ENCODE measurements at places on chromosomes 5 and 9. TPM values are rescaled to one million over a fixed set of nuclear protein-coding genes. Genes with fewer than 3 reads are reported as not detected.
A peak's percentile ranks its signal among the peaks of the same experiment; 100 is the strongest.

DNA sequence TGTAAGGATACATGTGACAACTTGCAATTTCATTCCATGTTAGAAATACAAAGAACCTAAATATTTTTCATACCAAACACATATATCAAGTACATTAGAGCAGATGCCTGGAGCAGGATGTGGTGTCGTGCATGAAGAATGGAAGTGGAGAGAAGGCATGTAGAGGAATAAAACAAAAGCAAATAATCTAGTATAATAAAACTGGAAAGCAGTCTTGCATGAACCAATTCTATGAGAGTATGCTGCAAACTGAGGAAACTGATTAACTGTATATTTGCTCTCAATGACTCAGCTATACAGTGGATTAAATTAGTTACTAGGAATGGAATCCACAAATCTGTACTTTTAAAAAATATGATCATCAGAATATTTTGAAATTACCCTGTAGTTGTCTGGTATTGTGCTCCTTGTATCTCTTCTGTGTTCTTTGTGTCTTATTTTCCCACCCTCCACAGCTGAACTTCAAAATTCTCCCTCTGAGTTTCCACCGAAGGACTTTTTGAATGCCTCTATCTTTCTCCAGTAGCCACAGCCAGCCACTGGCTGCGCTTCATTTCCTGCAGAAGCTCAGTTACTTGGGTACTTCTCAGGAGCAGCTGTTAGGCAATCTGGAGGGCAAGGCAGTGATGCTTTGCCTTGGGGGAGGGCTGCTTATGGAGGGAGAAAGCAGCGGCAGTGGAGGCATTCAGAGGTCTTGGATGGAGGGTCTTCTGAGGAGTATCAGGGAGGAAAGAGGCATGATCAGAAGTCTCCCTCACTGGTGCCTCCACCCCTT is 608.0 kb downstream of the BRINP1 start:
- DNase-seq: no peak

GRCh38 chr5:132000677-132001453 is 10.6 kb downstream of the ACSL6 start:
- no peak for DNase-seq

- peak; percentile 57 for DNase-seq
These were observed 69.4 kb upstream of the ADAMTSL1 start for GRCh38 chr9:18404434-18405029.

- DNase-seq: no peak
These were observed 2.3 kb upstream of the CD274 start for GRCh38 chr9:5448016-5448415.

GRCh38 chr5:54234304-54234933 is 76.0 kb downstream of the ARL15 start:
- DNase-seq: peak; percentile 73

DNA sequence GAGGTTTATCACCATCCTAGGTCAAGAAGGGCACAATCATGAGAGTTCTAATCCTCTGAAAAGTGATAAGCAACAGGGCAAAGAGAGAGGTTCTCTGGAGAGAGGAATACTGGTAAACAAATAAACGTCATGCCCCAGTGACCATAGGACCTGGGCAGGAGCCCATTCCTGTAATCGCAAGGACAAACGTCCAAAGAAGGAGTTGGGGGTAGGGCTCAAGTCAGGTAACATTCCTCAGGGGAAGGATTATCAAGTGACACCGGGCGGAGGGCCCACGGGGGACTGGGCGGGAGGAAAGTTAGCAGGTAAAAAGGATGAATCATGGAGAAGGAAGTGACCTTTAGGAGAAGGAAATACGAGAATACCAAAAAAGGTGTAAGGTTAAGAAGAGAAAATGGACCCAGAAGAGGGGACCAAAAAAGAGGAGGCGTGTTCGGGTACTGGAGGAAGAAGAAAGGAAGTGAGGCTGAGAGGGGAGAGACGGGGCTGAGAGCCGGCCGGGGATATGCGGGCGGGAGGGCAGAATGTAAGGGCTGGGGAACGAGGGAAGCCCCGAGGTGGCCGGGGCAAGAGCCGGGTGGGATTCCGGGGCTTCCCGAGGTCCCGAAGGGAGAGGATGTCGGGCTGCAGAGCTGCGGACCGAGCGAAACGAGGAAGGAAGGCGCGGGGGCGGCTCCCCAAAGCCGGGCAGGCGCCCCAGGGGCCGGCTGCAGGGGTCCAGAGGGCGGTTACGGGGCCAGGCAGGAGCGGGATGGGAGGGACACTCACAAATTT is 583 bp downstream of the DIAPH1 start:
- DNase-seq: peak; percentile 42

Gene NCS1
- 10.2 TPM for total RNA-seq

Gene PCDHB12
- 1.4 TPM for total RNA-seq

DNA sequence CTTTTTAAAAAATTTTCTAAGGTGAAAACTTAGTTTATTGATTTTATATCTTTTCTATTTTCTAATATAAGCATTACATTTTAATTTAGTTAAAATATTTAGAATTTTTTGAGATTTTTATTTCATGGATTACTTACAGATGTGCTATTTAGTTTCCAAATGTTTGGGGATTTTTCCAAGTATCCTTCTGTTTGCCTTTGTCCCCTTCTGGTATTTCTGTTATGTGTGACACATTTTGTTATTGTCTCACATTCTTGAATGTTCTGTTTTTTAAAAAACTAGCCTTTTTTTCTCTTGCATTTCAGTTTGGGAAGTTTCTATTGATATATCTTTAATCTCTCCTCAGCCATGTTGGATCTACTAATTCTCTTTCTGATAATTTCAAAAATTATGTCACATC is 234.9 kb downstream of the FAM170A start:
- no peak for DNase-seq

Gene GRXCR2
- not detected for total RNA-seq

Gene TAL2
- not detected for total RNA-seq

DNA sequence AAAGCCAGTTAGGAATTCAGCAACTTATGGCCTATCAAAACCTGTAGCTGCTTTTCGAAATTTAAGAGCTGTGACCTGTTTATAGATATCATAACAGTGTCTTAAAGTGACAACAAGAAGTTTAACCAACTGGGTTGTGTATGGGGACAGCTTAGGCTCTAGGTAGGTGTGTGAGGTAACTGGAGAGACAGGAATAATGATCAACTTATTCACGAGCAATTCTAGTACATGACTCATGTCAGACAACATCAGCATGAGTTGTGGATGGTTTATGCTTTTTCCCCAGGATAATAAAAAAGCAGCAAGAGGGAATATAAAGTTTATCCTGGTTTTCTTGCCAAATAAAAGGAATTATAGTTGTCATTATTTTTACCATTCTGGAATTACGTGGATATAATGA is 88.6 kb downstream of the GDNF start:
- no peak for DNase-seq

DNA sequence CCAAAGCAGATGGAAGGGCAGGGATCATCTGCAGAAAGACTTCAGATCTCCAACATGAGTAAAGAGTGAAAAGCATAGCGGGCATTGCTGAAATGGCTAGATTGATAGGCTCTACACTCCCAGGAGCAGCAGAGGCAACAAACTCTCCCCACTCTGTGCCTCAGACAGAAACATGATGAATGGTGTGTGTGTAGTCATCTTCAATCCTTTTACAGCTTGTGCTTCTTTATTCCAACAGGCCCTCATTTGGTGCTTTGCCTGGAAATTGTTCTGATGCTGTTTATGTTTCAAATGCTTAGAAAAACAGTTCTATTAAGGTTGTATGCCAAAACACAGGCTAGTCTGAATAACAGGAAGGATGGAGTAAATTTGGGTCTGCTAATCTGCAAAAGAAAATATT is 176.2 kb downstream of the DMRTA1 start:
- no peak for DNase-seq

Gene KDM3B
- 37.3 TPM for total RNA-seq

DNA sequence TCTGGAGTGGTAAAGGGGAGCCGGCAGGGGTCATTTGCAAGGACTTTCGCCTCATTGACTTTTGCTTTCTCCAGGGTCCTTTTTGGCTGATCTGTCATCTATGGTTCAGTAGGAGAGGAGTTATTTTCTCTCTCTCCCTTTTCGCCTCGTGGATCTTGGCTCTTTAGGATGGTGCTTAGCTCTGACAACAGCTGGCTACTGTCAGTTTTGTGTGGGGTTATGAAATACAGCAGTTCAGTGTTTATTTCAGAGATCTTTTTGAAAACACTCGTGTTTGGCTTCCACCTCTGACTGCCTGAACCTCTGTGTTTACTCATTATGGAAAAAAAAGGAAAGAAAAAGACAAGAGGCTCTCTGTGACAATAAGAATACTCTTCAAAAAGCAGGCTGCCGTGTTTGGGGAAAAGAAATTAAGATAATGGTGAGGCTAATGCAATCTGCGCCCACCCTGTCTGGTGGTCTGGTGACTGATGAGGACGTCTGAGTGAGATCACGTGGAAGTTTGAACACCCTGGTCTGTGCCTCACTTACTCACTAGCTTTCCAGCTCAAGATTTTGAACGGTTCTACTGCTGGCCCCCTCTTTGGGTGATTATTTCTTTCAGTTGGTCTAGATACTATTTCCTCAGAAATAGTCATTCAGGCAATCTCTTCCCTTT is 567.7 kb downstream of the CAAP1 start:
- no peak for DNase-seq

GRCh38 chr9:116447934-116448333 is 239.2 kb upstream of the TRIM32 start:
- DNase-seq: no peak

Gene AHRR
- total RNA-seq: 1.4 TPM

Gene DNAI1
- total RNA-seq: not detected

- no peak for DNase-seq
These were observed 154.8 kb upstream of the KLF9 start for GRCh38 chr9:70569070-70569772.

DNA sequence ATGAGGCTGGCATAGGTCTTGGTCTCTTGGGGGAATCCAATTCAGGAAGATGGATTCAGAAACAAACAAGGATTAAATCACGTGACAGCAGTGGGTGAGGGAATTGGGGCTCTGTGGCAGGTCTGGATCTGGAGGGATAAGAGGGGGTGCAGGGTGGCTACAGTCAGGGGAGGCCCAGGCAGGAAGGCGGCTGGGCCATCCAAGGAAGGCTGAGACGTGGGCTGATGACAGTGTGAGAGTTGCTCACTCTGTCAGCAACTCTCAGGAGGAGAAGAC is 65.8 kb upstream of the COL5A1 start:
- no peak for DNase-seq

DNA sequence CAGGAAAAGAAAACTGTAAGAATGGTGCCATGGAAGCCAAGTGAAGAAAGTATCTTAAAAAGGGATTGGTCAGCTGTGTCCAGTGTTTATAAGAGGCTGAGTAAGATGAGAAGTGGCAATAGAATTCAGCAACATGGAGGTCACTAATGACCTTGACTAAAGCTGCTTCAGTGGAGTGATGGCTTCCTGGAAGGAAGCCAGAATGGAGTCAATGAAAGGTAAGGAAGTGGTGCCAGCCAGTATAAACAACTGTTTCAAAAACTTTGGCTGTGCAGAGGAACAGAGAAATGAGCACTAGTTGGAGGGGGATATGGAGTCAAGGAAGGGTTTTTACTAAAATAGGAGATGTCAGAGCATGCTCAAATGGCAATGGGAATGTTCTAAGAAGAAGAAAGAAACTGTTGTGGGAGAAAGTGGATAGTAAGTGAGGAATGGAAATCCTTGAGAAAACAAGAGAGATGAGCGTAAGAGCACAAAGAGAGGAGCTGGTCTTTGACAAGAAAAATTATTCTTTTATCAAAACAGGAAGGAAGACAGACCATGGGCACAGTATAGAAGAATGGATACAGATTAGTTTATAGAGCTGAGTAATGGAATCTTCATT is 11.1 kb upstream of the NRG2 start:
- DNase-seq: peak; percentile 47

GRCh38 chr9:9752722-9753121 is 860.1 kb downstream of the PTPRD start:
- DNase-seq: no peak

Gene CCDC112
- 3.4 TPM for total RNA-seq

DNA sequence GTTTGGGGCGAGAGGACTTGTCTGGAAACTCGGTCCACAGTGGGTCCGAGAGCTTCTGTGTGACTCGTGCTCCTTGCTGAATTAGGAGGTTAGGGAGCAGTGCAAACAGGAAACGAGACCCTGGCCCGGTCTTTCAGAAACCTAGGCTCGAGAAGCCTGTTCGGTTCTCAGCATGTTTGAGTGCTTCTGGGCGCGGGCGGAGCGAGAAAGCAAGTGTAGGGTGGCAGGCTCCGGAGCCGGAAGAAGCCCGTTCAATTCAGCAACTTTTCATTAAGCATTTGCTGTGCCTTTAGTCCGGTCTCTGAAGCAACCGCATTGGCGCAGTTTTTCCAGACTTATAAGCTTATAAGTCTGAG is 547 bp downstream of the CLTA start:
- peak; percentile 50 for DNase-seq

DNA sequence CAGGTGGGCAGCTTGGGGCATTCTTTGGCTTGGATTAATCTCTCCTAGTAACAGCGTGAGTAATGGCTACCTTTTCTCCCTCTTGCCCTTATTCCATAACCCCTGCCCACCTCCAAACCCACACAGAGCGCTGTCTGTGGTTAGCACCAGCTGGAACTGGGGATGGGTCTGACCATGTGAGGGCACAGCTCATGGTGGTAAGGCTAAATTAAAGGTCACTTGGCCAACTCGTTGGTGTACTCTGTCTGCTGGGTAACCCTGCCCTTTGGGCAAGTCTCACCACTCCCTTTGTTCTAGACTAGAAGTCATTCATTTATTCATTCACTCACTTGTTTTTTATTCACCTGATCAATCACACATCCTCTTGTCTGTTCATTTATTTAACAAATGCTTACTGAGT is 27.8 kb downstream of the PPARGC1B start:
- DNase-seq: no peak

Gene ZNF454
- total RNA-seq: 1.2 TPM

- DNase-seq: no peak
These were observed 17.3 kb downstream of the MEGF10 start for GRCh38 chr5:127307868-127308267.

GRCh38 chr5:169268019-169268418 is 32.9 kb downstream of the SLIT3 start:
- no peak for DNase-seq

DNA sequence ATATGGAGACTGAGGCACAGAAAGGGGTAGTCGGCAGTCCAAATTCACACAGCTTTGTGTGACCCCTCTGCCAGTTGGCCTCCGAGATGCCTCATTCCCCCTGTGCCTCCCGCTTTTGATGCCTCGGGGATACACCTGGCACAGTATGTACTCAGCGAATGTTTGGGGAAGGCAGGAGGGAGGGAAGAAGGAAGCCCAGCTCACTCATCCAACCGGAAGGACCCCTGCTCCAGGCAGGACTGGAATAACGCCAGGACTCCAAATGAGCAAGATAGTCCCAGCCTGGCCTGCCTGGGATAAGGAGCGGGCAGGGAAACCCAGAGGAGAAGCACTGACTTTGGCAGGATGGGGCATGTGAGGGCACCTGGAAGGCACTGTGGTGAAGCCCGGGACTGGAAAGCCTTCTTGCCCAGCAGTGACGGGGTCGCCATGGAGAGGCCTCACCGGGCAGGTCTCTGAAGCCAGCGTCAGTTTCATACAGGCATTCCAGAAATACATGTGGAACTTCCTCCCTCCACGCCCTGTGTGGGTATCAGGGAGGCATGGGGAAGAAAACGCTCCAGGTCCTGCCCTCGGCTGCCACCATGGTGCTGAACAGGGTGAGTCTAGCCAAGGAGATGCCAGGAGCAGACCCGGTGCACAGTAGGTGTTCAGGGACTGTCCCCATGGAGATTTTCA is 20.3 kb downstream of the LMX1B start:
- no peak for DNase-seq

Measured in lung microvascular endothelial cell (primary cell).